ENCODE measurements at places on chromosomes 1 and 21.

DNA sequence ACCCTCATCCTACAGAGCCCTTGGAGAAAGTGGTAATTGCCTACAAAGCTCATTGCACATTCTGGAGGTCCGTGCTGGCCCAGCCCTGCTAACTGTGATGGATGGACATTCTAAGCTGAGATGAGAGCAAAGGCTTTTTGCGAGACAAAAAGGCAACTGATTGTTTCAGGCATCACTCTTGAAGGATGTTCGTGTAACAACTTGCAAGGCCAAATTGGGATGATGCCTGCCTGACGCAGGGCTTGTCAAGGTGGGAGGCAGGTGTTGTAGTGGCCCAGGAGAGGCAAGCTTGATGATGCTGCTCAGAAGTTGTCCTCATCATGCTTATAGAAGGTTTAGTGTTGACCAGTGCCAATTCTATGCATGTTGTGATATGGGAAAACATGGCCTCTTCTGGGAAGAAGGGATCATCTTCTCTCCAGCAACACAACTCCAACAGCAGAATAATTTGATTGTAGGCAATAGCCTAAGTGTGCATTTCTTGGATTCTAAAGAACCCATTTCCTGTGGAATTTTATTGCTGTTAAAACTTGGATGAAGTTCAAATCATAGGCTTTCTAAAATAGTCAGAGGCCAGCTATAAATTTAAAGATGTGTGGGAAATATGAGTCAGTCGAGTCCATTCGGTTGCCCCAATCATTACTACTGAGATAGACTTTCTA, 102.5 kb upstream of the COA6 start:
- DNase-seq = no peak

- DNase-seq = no peak
Measured at GRCh38 chr1:111789666-111790316, 34.1 kb downstream of the DDX20 start.

- no peak for DNase-seq
Measured at GRCh38 chr1:97073936-97074335, 352.4 kb downstream of the PTBP2 start.

DNA sequence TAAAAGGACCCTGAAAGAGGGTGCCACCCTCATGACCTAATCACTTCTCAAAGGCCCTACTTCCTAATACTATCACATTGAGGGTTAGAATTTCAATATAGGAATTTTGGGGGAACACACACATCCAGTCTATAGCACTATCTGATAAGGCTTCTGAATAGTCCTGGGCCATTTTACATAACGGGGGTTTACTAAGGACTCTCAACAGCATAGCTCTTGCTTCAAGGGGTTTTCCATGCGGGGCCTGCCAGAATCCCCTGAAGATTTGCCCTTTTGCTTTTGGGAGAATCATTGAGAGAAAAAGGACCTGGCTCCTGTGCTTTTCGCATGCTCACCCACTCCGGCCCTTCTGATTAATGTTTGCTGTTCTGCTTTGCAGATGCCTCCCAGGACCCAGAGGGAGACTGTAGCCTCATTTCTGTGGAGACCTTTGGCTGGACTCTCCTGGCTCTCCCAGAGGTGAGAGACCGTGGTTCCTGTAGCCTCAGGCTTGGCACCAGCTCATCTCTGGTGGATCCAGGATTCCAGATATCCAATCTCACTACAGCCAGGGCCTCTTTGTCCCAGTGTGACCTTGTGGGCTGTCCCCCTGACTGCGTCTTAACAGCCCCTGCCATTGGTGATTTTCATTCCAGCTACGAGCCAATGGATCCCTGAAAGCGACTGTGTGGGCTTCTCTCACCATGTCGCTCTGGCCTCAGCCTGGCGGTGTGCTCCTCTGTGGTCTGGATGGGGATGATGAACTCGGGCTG, 72.6 kb downstream of the DDR2 start:
- no peak for DNase-seq

DNA sequence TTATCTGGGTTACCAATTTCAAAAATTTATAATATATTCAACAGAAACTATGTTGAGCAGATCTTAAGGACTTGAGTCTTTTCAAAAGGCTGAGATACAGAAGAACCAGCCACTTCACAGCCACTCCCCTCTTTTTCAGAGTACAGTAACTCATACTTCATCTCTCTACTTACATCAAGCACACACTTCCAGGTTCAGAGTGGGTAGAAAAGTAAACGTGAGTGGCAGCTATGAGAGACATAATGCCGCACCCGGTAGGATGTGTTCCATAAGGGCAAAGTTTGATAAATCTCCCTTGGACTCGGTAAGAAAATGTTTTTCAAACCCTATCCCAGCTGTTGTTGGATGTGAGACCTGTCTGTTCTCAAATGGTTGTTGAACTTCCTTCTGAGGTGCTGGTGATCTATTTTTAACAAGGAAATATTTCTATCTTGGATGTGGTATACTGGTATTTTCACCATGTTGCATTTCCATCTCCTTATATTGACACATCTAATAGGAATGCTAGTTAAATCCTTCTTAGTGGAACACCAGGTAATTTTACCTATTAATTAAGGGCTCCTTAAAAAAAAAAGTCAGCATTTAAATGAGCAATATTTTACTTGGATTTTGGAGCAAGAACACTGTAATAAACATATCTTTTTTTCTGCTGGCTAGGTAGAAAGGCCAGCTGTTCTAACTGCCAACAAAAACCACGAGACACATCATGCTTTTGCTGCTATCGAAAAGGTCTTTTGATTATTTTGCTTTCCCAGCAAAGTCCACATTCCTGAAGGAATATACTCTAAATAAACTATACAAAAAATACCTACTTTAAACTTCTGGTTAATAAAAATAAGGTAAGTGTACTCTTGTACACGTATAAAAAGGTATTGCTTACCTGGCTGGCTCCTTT, 28.2 kb downstream of the CNN3 start:
- DNase-seq = no peak

DNA sequence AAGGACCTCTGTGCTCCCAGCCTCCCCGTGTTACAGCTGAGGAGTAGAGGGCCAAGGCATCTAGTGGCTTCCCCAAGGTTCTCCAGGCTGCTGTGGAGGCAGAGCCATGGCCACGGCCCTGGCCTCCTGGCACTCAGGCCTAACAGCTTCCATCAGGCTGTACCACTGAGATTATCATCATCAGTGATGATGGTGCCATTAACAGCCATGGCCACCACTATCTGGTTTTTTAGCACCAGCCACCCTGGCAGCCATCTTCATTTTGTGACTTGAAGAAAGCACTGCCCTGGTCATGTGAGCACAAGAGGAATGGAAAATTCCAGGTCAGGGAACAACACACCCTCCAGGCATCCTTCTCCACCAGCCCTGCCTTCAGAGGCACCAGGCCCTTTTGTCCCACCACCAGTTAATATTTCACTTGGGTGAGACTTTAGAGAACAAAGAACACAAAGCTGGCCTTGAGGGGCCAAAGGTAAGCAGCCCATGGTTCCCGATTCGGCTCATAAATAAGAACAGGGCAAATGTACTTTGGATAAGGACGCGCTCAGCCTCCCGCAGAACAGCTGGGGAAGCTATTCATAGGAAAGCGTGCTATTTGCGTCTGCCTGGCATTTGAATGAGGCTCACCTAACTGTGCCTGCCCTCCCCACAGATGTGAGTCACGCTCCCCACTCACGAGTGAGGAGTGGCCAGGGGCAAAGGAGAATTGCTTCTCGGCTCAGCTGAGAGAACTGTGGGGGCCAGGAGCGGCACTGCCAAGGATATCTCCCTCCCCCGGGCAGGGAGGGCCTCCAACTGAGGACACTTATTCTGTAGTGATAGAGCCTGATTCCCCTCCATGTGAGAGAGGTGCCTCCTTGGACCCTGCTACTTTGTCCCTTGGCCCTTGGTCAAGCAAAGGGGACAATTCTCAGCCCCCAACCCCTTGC, 95.6 kb downstream of the CD58 start:
- DNase-seq = no peak

DNA sequence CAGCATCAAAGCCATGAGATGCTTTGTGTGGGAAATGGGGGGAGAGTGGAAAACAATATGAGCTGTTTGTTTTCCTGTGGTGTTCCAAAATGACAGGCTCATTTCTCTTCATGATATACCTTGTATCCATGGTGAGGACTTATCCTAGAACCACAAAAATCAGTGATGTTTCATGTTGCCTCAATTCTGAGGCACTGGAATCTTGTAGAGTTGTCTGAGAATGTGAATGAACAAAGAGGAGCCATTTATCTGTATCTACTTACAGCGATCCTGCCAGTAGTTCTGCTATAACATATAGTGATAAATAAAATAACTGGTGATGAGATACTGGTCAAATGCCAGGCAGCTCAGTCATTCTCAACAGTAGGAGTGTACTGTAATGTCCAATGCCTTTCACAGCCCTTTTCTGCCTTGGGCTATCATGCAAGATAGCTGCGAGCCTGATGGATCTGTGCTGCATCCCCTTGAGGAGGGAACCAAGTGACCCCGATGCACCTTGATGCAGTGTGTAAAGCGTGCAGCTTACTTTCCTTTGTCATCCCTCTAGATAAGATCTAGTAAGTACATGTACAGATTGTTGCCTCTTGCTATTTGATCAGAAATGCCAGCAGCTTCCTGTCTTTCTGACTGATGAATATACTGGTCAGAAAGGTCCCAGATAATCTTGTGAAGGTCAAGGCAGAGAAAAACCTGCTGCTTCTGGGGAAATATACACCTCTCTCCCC, 52.8 kb downstream of the SLC44A3 start:
- DNase-seq = no peak

- no peak for DNase-seq
Measured at GRCh38 chr1:183989078-183989577, 48.4 kb downstream of the COLGALT2 start.

DNA sequence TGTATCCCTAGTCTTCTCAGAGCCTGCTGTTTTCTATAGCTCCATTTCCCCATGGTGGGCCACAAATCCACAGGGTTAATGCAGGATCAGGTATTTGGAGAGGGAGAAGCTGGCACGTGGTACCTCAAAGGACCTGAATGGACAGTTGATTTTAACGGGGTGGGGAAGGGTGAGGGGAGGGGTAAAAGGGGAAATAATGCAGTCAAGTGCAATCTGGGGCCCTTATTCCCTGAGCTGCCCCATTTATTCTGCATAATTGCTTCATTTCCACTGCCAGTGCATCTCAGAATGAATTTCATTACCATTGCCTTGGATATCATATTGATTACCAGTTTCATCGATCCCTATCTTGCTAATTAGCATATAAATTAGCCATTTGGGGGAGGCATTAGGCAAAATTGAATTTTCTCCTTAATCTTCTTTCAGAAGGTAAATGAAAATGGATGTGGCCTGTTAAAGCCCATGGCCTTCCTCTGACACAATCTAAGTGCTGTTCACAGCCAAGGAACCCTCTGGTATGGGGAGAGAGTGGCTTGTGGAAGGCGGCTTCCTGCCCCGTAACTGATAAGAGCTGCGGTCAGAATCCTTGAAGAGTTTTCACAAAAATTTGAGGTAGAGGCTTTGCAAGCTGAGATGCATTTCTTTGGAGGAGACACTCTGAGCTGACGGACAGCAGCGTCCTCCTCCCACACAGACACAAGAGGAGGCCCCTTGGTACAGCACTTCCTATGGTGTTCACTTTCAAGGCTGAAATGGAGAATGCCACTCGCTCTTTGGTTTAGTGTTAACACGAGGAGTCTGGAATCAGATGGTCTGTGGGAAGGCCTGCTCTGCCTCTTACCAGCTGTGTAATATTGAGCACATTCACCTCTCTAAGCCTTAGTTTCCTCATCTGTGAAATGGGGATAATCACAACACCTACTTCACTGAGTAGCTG, 34.4 kb downstream of the PHC2 start:
- DNase-seq = no peak

GRCh38 chr1:28421744-28422143, 52.2 kb downstream of the PHACTR4 start:
- no peak for DNase-seq

- DNase-seq = no peak
Measured at GRCh38 chr1:28954126-28954726, 39.9 kb downstream of the EPB41 start.

- no peak for DNase-seq
Measured at GRCh38 chr1:150022357-150022756, 11.8 kb upstream of the OTUD7B start.

GRCh38 chr1:14780271-14780670, 181.8 kb downstream of the KAZN start:
- DNase-seq = no peak

GRCh38 chr1:117427297-117427696, 60.0 kb downstream of the MAN1A2 start:
- DNase-seq = no peak

DNA sequence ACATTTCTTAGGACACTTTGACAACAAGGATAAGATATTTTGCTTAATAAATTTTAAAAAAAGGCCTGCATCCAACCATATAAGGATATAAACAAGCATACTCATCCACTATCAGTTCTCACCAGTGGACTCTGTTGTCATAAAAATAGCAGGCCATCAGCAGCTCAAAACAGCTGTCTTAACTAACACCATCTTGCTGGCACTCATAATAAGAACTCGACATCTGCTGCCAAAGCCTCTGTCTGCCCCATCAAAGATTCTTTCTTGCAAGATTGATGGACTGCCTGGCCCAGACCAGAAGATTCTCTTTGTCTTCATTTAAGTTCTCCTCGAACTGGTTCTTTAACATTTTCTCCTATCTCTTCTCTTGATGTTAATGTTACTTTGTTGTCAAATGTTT, 10.1 kb downstream of the JMJD4 start:
- no peak for DNase-seq

DNA sequence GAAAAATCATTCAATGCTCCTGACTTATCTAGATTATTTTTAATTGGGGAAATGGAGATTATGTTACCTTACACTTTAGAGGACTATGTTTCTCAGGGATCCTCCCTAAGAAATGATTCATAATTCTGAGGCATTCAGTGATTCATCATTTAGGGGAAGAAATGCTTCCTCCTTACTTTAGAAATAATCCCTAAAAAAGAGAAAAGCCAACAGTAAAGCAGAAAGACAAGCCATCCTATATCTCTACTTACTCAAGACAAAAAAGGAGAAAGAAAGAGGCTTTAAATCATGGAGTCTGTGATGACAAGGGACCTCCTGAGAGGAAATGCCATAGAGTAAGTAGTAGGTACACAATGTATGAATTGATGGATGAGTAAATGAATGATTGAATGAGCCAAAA, 137.0 kb downstream of the BRINP2 start:
- no peak for DNase-seq

DNA sequence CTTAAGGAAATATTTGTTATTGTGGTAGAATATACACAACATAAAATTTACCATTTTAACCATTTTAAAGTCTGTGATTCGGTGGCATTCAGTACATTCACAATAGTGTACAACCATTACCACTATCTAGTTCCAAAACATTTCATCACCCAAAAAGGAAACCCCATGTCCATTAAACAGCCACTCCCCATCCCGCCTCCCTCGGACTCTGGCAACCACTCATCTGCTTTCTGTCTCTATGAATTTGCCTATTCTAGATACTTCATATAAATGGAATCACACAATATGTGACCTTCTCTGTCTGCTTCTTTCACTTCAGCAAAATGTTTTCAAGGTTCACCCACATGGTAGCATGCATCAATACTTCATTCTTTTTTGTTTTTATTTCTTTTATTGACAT, 51.3 kb downstream of the PTP4A2 start:
- DNase-seq = no peak

GRCh38 chr1:165924117-165924516, 96.7 kb downstream of the UCK2 start:
- no peak for DNase-seq
